Stimulated activated CD4-positive, alpha-beta T cell treated with anti-CD3 and anti-CD28 coated beads, Interleukin-2, amount 100 ng/mL, for 48 hours (primary cell): ENCODE measurements at places on chromosomes 4 and X.

GRCh38 chr4:175166020-175166419, 247.9 kb downstream of the ADAM29 start:
- no peak for DNase-seq

- no peak for DNase-seq
Measured at GRCh38 chr4:75030028-75030427, 97.1 kb downstream of the PARM1 start.

DNA sequence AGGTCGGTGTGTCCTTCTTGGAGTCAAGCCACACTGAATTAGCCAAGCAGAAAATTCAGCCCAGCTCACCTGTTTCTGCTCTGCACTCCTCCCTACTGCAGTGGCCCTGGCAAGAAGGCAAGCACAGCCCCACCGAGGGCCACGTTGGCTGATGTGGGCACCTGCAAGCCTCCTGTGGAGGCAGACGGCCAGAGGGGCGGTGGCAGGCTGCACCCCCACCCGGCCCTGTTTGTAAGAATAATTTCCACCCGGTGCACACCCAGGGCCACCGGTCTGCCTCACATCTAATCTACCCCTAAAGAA, 18.8 kb downstream of the PPP2R2C start:
- DNase-seq, result no peak

DNA sequence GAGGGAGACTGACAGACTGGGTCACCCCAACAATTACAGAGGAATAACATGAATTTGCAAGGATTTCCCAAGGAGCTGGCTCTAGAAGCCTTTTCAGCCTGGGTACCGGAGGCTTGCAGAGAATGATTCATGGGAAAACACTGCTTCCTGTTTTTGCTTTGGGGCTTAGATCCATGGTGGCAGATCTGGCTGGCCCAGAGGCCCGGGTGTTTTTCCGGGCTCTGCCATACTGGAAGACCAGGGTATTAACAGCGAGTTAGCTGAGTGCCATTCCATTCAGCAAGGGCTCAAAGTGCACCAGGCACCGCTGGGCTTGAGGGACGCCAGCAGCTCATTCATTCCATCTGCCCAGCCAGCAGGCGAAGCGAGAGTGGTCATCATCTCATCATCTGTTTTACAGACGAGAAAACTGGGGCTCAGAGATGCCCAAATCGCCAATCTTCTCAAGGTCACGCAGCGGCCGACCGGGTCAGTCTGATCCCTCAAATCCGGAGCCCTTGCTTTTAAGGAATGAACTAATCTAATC, 1.3 kb downstream of the WDR1 start:
- DNase-seq, result no peak

- no peak for DNase-seq
Measured at GRCh38 chr4:62482355-62482754, 1282.2 kb downstream of the ADGRL3 start.

- no peak for DNase-seq
Measured at GRCh38 chrX:63506320-63506719, 155.2 kb upstream of the SPIN4 start.

DNA sequence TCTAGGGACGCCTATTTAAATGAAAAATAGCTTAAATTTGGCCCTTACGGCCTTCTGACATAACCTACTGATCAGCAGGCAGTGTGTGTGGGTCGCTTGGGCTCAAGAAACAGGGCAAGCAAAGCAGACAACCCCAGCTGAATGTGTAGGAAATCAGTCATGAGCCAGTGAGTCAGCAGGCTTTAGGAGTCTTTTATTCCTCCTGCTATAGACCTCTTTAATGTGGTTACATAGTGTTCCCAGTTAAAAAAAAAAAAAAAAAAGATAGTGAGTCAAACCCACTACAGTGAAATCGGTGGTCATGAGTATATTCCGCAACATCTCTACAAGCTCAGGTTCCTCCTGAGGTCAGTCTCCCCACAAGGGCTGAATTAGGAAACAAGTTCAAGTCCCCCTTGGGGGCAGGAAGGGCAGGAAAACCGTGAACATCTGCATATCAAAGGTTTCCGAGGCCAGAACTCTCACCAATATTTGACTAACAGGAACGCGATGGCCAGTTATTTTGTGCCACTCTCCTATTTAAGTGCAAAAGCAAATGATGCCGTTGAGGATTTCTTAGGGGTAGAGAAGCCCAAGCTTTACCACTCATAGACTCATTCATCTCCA, 32.7 kb downstream of the ACSL1 start:
- peak; percentile 37 for DNase-seq

DNA sequence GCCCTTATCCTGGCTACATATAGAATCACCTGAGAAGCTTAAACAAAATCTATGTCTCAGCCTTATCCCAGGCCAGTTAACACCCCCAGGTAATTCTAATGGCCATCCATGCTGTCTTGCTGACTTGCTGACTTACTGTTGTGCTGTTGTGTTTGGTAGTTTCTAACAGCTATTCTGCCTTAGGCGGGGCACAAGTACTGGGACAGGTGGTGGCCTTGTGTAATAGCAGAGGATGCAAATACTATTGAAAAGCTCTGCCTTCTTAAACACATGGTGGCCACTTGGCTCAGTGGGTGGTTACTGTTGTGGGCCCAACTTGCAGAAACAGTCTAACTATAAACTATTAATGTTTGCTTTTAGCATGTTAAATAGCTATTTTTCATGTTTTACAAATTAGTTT, 56.2 kb downstream of the CDS1 start:
- DNase-seq, result no peak

DNA sequence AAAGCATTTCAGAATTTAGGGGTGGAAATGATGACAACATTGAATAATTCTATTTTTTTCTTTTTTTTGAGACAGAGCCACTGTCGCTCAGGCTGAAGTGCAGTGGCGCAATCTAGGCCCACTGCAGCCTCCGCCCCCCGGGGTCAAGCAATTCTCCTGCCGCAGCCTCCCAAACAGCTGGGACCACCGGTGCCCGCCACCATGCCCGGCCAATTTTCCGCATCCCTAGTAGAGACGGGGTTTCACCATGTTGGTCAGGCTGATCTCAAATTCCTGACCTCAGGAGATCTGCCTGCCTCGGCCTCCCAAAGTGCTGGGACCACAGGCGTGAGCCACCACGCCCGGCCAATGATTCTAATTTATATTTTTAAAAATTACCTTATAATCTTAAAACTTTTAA, 7.2 kb downstream of the NBDY start:
- DNase-seq, result no peak

DNA sequence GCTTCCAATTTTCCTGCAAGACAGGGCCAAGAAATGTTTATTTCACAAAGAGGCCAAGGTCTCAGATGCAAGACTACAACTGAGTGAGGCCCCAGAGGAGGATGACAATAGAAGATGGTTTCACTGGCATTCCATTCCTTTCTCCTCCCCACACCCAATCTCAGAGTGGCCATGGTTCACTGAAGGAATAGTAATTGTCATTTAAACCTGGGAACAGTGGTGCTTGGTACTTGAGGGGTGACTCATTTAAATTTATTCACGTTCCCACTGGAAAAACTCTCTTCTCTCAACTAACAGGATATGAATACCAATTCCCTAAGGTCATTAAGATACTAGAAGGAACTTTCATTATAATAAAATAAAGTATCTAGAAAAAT, 35.3 kb upstream of the CXCL8 start:
- no peak for DNase-seq

- DNase-seq, result no peak
Measured at GRCh38 chrX:37332987-37333658, 16.0 kb upstream of the PRRG1 start.

- no peak for DNase-seq
Measured at GRCh38 chr4:158005021-158005420, 167.8 kb downstream of the GASK1B start.

DNA sequence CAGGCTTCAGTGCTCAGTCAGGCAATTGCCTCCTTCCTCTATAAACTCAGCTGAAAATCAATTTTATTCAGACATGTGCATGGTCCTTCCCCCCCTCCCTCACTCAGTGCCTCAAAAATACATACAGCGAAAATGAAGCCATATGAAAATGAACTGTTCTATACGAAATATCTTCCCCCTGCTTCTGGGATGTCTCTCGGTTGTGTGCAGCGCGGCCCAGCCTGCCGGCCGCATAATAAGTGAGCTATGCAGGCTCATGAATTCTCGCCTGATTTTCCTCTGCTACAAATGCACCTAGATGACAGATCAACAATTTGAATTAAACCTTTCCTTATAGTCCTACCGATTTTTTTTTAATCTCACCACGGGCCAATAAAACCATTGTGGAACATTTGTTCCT, 252.9 kb downstream of the CRLF2 start:
- no peak for DNase-seq

- DNase-seq, result no peak
Measured at GRCh38 chr4:2940267-2941137, 22.7 kb downstream of the NOP14 start.

DNA sequence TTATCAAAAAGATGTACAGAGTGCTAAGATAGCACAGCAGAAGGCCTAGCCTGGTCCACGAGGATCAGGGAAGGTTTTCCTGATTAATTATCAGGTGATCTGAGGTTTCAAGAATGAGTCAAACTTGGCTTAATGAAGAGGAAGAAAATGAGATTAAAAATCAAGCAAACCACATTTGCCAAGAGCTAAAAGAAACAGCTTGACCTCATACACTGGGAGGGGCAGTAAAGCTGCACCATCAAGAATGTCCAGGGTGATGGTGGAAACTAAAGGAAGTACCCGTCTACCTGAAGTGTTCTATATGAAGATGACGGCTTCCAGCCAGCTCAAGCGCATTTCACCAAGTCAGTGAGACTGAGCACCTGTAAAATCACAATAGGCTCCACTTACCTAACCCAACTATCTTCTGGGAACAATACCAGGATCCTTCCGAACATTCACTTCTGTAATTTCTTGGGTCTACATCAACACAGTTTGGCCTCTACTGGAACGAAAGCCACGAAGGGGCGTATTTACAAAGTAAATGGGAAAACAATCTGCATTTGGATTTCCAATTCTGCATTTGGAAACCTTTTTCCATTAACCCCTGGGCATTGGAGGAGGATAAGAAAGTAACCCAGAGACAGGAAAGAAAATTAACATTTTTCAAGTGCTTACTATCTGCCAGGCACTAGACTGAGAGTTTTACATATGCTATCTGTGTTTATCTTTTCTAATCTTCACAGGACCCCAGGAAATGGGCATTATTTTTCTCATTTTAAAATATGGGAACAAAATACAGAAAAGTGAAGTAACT, 114.0 kb upstream of the DCLK2 start:
- no peak for DNase-seq

DNA sequence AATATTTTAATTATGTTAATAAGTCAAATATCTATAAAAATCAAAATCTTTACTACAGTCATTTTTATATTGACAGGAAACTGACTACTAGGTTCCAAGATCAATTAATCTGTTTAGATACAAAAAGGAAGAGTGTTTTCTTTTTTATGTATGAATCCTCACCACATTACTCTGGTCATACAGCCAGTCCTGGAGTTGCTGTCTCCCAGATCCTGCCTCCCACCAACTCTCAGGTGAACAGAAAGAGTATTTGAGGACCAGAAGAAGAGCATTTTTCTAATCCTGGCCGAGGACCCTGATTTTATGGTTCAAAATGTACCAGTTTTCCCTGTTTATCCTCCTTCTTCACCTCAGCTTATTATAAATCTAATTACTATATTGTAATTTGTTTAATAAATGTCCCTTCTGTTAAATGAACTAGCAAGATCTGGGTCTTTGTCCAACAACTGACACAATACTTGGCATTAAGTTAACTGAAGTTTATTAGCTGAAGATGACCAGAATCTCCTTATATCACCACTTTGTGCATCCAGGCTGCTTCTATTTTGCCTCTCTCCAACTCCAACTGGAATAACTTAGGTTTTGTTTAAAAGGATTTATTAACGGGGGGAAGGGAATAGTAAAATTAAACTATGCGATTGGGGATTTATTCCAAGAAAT, 224.4 kb upstream of the PCDH7 start:
- DNase-seq, result no peak

- no peak for DNase-seq
Measured at GRCh38 chrX:68929332-68930150, 100.7 kb downstream of the EFNB1 start.

DNA sequence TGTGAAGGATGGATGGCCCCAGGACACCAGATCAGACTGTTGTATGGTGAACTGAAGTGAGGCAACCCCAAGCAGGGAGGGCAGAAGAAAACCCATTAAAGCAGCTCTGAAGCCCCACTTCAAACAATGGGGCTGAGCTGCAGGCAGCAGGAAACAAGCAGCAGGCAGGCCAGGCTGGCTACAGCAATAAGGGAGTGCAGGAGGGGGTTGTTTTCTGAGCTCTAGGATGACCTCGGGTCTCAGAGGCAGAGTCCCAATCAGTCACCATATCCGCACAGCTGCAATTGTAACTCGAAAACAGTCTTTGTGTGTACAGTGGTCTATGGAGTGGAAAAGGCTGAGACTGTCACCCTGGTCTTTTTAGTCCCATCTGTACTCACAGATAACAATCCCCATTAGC, 90.4 kb downstream of the COL4A6 start:
- no peak for DNase-seq

DNA sequence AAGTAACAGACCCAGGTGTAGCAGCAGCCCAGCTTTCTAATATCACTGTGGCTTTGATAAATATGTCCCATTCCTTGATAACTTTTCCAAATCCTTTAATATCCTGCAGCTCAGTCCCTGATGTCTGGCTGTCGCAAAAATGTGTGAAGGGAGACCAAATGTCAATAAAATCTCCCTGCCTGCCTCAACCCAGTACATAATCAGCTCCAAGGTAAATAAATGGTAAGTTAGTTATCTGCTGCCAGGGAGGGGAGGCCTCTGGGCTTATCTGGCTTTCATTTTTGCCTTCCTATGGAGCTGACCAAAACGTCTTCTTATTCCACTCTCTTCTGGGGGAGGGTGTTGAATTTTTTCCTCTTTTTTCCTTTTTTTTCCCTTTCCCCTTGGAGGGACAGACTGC, 630.6 kb downstream of the MID1IP1 start:
- no peak for DNase-seq

DNA sequence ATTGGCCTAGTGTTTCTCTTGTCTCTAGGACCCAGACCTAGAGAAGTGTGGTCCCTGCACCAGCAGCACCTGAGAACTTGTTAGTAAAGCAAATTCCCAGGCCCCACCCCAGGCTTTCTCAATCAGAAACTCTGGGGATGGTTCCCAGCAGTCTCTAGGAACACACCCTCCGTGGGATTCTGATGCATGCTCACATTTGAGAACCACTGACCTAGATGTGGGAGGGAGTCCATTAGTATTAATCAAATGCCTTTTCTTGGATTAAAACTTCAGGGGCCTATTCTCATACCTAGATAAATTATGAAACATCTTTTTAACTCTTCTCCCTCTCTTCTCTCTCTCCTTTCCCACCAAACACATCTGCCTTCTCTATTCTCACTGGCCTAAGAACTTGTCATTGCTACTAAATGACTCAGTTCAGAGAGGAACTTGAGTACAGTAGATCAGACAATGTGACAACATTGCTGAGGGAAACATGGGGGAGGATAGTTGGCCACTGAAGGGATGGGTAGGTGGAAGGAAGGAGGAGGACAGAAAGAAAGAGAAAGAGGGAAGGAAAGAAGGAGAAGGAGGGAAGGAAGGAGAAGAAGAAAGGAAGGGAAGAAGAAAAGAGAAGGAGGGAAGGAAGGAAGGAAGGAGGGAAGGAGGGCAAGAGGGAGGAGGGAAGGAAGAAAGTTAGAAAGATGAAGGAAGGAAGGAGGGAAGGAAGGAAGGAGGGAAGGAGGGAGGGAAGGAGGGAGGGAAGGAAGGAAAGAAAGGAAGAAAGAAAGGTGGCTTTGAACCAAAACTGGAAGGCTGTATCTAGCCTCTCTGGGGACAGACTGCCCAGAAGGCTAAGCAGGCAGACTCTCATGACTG, 132.7 kb upstream of the MAP3K15 start:
- no peak for DNase-seq
